ENCODE measurements at places on chromosomes 7 and 10.
A peak's percentile ranks its signal among the peaks of the same experiment; 100 is the strongest.

DNA sequence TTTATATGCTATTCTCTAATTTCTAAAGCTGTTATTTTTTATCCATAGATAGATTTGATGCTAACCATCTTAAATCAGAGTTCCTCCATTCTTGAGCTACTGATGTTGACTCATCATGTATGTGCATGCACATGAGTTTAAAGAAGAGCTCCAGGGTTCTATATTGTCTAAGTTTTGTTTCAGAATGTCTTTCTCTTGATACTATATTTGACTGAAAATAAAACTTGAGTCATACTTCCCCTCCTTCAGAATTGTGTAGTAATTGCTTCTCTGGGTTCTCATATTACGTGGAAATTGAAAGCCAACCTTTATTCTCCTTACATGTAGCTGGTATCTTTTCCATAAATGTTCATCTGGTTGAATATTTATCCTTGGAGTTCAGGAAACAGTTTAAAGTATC is 89.4 kb downstream of the LRRTM3 start:
- no peak for DNase-seq

DNA sequence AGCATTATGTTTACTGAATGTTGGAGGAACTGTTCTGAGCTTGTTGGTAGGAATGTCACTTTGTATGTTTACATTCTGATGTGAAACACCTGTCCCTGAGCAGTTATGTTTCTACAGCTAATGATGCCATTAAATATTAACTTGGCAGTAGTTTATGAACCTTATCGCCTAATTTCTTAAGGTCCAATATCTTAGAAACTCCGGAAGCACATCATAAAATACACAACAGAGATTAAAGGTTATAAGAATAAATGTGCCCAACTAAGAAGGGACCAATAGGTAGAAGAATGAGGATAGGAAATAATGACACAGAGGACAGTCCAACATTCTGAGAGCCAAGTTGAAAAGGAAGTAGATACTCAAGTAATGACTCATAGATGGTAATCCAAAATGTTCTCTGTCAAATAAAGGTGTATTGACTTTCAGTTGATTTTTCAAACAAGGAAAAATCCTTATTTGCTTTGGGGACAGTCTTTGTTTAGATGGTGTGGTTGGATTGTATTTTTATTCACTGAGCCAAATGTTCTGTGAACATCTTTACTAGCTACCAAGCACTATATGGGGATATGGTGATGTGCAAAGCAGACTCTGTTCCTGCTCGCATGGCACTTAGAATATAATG is 31.9 kb downstream of the LCOR start:
- DNase-seq, result peak; percentile 30

DNA sequence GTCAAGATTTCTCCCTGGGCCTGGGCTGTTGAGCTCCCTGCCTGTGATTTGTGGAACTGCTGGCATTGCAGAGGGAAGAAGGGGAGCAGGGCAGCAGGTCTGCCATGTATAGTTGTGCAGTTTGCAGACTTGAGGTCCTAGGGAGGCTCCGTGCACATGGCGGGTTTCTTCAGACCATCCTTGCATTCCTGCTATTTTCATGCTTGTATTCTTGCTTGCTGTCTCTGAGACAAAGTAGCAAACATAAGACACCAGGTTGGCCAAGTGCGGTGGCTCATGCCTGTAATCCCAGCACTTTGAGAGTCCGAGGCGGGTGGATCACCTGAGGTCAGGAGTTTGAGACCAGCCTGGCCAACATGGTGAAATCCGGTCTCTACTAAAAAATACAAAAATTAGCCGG is 61.1 kb downstream of the NPTX2 start:
- DNase-seq, result no peak

DNA sequence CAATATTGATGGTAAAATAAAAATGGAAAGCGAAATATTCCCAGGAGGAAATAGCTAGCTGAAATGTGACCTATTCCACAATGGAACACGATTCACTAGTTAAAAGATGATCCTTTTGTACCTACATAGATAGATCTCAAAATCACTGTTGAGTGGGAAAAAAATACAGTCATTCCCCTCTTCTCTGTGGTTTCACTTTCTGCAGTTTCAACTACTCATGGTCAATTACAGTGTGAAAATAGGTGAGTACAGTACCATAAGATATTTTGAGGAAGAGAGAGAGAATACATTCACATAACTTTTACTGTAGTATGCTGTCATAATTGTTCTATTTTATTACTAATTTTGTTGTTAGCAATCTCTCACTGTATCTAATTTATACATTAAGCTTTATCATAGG is 56.0 kb upstream of the COL13A1 start:
- DNase-seq, result no peak

GRCh38 chr10:37667736-37668135 is 189.7 kb downstream of the ZNF248 start:
- DNase-seq, result no peak

GRCh38 chr7:99489235-99489634 is 10.8 kb downstream of the ZNF394 start:
- DNase-seq, result no peak

- DNase-seq, result no peak
Measured at GRCh38 chr10:1381339-1381738, 325.2 kb downstream of the WDR37 start.

DNA sequence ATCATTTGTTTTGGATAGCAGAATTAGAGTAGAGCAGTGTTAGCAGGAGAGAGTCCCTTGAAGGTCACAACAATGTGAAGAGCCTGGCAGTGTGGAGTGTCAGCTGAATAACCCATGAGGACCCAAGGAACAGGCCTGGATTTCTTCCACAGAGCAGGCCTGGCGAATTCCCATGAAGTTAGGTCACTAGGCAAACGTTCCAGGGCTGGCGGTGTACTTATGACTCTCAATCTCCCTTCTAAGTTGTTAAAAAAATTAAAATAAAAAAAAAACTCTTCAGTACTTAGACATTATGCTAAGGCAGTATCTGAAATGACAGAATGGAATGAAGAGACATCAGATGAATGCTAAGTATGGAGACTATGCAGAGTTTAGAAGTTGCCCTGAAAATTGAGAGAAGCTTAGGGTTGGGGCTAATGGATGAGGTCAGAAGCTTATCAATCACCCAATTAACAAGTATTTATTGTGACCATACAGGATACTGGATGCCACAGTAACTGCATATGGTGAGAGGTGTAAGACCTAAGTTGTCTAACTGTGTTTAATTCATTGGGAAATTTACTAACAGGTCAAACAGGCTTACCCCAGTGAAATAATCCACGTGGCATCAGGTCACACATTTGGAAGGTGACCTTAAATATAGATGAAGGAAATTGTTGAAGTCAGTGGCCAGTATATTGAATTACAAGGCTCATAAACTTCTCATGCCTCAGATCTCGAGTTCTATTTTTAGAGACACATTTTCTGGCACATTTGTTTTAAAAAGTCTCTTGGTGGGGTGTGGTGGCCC is 126.2 kb upstream of the NRP1 start:
- no peak for DNase-seq

DNA sequence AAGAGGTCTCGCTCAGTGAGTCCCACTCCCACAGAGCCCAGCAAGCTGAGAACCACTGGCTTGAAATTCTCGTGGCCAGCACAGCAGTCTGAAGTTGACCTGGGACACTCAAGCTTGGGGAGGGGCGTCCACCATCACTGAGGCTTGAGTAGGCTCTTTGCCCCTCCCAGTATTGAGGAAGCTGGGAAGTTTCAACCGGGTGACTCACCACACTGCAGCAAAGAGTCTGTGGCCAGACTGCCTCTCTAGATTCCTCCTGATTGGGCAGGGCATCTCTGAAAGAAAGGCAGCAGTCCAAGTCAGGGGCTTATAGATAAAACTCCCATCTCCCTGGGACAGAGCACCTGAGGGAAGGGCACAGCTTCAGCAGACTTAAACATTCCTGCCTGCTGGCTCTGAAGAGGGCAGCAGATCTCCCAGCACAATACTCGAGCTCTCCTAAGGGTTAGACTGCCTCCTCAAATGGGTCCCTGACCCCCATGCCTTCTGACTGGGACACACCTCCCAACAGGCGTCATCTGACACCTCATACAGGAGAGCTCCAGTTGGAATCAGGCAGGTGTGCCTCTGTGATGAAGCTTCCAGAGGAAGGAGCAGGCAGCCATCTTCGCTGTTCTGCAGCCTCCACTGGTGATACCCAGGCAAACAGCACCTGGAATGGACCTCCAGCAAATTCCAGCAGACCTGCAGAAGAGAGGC is 970.9 kb upstream of the LRRN3 start:
- DNase-seq, result no peak

DNA sequence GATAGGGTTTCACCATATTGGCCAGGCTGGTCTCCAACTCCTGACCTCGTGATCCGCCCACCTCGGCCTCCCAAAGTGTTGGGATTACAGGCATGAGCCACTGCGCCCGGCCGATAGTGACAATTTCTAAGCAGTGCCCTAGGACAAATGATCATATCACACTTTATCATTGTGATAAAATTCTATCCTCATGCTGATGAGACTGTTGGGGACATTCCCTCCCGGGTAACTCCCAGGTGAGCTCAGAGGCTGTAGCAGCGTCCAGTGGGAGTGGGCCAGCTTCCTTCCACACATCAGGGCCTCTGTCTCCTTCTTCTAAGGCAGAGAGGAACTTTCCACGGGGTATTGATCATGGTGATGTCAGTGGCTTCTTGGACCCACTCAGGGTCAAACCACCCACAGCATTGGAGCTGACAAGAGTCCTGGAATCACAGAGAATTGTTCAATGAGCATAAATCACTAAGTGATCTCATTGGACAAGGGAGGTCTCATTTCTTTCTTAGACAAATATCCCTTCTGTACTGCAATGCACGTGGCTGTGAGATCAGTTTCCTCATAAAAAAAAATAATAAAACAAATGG is 256.1 kb downstream of the KLF6 start:
- no peak for DNase-seq

DNA sequence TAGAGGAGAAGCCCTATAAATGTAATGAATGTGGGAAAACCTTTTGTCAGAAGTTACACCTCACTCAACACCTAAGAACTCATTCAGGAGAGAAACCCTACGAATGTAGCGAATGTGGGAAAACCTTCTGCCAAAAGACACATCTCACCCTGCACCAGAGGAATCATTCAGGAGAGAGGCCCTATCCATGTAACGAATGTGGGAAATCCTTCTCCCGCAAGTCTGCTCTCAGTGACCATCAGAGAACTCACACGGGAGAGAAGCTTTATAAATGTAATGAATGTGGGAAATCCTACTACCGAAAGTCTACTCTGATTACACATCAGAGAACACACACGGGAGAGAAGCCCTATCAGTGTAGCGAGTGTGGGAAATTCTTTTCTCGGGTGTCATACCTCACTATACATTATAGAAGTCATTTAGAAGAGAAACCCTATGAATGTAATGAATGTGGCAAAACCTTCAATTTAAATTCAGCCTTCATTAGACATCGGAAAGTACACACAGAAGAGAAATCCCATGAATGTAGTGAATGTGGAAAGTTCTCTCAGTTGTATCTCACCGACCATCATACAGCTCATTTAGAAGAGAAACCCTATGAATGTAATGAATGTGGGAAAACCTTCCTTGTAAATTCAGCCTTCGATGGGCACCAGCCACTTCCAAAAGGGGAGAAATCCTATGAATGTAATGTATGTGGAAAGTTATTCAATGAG is 18.9 kb downstream of the RBAK start:
- DNase-seq, result no peak

DNA sequence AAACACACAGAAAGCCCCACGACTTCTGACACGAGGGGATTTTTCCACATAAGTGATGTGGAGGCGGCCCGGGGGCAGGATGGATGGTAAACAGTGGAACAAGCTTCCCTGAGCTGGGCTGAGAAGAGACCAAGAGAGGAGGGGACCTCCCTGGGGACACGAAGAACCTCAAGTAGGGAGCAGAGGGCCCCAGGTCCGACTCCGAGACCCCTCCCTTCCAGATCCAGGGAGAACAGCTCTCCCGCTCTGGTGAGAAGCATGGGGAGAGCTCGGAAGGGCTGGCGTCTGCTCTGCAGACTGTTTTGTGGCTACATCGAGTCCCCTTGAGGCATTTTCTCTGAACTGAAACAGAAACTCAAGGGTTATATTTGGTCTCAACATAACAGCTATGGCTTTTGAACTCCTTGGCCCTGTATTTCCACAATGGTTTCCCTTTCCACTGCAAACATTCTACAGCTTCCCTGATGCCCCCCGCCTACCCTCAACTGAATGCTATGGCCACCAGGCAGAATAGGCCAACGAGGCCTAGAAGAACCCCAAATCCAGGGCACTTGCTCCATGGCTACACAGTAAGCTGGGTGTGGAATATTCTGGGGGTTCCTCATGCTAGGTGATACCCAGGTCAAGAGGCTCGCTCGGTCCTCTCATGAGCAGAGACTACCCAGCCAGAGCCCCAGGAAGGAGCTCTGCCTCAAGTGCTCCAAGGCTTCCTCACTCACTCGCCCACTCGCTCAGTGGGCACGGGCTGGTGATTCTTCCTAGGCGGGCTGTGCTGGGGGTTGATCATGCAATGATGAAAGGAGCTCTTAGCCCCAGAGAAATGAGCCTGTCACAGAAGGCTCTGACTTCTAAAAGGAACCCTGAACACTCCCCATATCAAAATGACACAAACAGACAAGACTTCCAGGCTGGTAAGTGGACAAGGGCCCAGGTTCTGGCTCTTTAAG is 47.5 kb downstream of the FAM53B start:
- no peak for DNase-seq

DNA sequence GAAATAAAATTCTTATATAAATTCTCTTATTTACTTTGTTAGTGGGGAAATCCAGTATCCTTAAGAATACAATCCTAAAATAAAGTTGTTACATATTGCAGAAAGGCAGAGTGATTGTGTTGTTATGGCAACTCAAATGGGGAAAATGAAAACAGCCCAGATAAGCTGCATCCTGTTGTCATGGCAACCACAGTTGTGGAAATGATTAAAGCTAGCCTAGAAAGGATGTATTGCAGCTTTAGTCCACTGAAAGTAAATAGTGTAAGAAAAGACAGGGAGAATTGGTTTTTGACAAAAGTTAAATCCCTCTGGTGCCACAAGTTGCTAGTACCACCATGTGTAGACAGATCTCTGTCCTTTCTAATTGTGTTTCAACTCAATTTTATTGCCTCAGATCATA is 43.2 kb downstream of the BTRC start:
- no peak for DNase-seq

DNA sequence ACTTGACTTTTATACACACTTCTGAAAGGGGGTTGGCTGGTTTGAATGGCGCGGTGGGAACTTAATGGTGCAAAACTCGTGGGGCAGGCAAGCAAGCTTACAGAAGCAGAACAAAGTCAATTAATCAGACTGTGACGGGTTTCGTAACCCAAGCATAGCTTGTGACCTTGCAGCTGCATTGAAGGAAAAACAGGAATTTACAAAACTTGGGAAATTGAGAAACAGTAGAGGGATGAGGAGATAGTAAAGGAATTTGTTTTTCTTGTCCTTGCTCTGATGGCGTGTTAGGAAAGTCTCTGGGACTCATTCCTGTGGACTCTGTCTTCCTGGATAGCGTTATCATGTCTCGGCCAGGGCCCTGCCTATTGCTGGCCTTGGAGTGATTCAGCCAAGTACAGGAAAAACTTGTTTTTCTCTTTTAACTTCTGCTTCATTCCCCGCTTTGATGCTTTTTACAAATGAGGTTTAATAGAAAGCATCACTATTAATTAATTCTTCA is 220.0 kb upstream of the KCND2 start:
- no peak for DNase-seq

GRCh38 chr7:88670536-88670935 is 89.0 kb upstream of the ZNF804B start:
- no peak for DNase-seq
